ENCODE measurements at places on chromosomes 2 and 18. TPM values are rescaled to one million over a fixed set of nuclear protein-coding genes. Genes with fewer than 3 reads are reported as not detected.

CYP1B1 gene
- 8.0 TPM for total RNA-seq

ALPG gene
- total RNA-seq = not detected

TM4SF20 gene
- total RNA-seq = not detected

VIL1 gene
- not detected for total RNA-seq

LBX2 gene
- total RNA-seq = not detected

TP53I3 gene
- total RNA-seq = 29.1 TPM

RGPD4 gene
- total RNA-seq = not detected

UGT1A8 gene
- total RNA-seq = 0.31 TPM

TMEM37 gene
- total RNA-seq = 3.1 TPM

FAP gene
- 50.0 TPM for total RNA-seq

PTCD3 gene
- 152 TPM for total RNA-seq

DNA sequence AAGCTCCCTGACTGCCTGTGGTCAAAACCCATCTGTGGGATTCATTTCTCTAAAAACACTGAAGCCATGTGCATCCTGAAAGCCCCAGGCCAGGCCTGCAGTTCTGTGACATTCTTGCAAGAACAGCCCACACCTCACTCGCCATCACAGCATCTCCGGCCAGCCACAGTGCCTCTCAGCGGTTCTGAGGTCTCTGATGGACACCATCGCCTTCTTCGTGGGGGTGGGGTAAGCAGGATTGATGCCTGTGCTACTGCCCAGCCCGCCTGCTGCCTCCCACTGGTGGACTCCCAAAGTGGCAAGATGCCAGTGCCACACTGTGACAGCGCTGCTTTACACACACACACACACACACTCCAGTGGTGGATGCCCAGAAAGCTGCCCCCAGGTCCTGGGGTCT is 5.2 kb upstream of the PRLH start:
- no peak for DNase-seq

- peak; percentile 77 for DNase-seq
Measured at GRCh38 chr2:167140767-167141166, 252.5 kb downstream of the XIRP2 start.

- DNase-seq = no peak
Measured at GRCh38 chr2:142190805-142191204, 60.0 kb upstream of the LRP1B start.

DNA sequence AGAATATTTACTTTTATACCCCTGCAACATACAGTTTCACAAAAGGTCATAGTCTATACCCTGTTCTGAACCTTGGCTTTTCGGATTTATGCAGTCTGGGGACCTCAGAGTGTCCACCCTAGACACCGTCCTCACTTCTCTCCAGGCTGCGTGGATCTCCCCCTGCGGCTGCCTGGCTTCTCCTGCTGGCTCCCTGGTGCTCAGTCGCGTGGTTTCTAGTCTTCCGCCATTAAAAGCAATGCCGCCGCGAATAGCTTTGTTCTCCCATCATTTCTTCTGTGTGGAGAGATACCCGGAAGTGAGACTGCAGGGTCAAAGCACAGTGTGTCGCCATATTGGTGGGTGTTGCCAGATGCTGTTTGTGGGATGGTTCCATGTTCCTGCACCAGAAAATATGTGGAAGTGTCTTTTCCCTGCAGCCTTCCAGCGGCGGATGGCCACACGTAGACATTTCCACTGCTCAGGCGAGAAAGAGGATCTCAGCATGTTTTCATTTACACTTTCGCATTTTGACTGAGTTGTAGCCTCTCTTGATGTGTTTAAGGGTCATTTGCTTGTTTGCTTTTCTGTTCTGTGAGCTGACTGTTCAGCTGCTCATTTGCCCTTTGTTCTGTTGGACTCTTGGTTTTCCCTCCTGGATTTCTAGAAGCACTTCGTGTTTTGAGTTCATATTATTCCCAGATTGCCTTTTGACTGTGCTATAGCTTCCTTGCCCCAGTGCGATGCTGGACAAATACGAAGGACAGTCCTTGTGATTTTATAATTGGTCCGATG is 22.9 kb upstream of the ASB1 start:
- no peak for DNase-seq

DNA sequence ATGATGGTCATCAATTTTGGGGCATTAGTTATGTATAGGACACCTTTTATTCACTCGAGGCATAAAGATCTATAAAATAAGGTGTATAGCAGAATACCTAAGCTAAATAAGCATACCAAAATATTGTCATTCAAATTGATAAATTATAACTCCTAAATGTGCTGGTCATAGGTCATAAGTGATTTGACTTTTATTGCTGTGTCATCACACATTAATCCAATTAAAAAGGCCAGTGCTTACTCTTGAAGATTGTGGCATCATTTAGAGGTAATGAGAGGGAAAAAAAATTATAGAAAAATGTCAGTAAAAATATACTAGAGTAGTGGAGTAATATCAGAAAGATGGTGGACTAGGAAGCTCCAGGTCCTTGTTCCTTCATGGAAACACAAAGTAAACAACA is 346.9 kb upstream of the LRRTM1 start:
- DNase-seq = no peak

DNA sequence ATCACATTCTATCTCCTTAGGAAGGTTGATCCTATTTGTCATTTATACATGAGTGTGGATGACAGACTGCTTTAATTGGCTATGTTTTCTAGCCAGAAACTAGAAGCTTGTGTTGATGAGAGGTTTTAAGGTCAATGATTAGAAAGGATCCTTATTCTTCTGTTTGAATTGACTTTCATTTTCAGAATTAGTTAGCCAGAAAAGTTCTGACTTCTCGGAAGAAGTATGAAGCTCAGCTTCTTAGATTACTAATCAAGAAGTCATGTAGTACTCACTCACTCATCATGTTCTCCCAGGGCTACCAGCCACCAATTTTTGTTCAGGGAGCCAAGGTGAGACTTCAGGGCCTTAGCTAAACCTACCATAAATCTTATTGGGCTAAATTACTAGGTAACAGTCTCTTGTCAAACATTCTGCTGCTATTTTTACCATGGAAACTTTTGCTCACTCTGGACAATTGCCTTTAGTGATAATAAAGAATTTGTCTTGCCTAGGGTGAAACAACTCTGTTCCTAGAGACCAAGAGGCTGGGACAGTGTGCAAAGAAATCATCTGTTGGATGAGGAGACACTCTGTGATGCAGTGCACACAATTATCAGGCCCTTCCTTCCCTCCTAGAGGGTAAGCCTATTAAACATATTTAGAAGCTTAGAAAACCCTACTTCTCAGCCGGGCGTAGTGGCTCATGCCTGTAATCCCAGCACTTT is 111.6 kb upstream of the DNMT3A start:
- no peak for DNase-seq

- no peak for DNase-seq
Measured at GRCh38 chr2:98656800-98657199, 48.4 kb downstream of the UNC50 start.

GRCh38 chr18:27921392-27921791 is 255.5 kb downstream of the CDH2 start:
- DNase-seq = no peak

GRCh38 chr2:65129286-65129825 is 550 bp downstream of the RAB1A start:
- peak; percentile 62 for DNase-seq

DNA sequence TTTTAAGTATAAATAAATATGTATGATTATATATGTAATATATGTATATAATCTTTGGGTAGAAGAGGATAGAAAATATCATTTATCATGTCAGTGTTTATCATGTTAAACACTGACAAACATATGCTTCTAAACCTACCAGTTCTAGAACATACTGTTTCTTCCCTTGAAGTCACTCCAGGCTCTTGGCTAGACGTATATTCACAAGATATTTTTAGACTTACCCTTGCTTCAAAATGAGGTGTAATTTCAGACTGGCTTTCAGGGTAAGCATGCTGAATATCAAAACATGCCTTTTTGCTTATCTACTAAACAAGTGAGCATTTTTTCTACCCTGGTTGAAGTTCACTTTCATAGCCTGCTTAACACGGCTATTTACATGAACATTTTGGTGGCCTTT is 642.4 kb upstream of the PKDCC start:
- no peak for DNase-seq

GRCh38 chr18:58390399-58390798 is 238.5 kb downstream of the ALPK2 start:
- peak; percentile 88 for DNase-seq

- peak; percentile 50 for DNase-seq
Measured at GRCh38 chr2:68345129-68345875, 19.8 kb upstream of the PLEK start.

DNA sequence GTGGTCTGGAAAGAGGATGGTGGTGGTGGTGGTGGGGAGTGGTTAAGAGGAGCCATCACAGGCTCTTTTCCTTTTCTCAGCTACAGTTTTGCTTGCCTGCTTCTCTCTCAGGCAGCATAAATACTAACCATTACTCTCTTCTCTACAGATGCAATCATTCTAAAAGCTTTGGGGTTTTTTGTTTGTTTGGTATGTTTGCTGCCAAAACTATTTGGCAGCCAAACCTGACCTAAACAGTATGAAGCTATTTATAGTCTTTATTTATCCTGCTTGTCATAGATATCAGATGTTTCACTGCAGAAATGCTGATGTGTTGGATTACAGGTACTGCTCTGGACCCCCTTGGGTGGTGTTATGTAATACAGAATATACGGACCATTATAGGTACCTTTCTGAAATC is 15.3 kb downstream of the SIX3 start:
- peak; percentile 58 for DNase-seq

GRCh38 chr2:200471928-200472645 is 37.8 kb downstream of the KCTD18 start:
- no peak for DNase-seq

DNA sequence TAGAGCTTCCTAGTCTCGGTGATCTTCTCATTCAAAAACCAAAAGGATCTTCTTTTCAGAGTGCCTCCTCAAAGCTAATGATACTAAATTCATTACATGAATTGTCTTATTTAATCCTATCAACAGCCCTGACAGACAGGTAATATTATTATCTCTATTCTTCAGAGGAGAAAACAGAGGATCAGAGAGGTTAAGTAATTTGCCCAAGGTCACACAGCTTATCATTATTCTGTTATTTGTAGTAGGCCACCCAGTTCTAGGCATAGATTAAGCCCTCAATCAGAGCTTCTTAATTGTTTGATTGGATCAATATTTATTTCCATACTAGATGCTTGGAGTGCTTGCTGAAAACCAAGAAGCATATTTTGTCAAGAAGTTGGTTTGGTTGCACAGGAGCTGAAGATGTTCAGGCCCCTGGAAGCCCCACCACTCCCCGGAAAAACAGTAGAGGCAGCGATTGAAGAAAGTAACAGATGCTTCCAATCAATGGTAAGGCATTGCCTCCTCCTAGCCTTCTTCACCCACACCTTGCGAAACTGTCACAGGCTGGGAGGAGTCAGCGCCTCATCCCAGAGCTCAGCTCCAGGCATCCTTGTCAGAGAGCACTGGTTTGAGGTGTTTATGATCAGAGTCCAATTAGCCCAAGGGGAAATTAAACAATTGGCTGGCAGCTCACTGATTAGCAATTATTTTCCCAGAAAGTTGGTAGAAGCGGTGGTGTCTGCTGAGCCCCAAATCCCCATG is 487.2 kb downstream of the BCL11A start:
- no peak for DNase-seq

DNA sequence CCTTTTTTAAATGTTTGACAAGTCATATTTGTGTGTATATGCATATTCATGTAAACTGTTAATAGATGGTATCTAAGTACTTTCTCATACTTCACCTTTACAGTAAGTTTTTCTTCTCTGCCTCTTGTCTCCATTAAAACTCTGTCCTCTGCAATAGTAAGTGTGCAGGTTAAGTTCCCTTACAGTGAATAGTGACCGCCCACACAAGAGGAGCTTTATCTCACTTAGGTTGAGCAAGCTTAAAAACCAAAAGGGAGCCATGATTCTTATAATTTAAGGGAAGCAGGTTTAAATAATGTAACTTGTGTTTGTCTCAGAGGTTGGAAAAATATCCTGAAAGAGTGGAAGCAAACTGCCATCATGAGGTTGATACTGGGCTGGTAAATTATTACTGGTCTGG is 61.3 kb downstream of the MRPS9 start:
- no peak for DNase-seq

Data from tongue (tissue), 3 donors.